Psoas muscle (tissue), 8 donors: ENCODE measurements at places on chromosomes 6 and 20. TPM values are rescaled to one million over a fixed set of nuclear protein-coding genes. Genes with fewer than 3 reads are reported as not detected.

Gene WDR27
- polyA plus RNA-seq, result 5.5 TPM

Gene LTA
- not detected for polyA plus RNA-seq

Gene FOXF2
- 0.17 TPM for polyA plus RNA-seq

Gene PSORS1C2
- polyA plus RNA-seq, result not detected

Gene FAM209A
- not detected for polyA plus RNA-seq

Gene CNBD2
- 18.4 TPM for polyA plus RNA-seq

Gene RNF114
- 30.8 TPM for polyA plus RNA-seq

Gene RIMS1
- 0.03 TPM for polyA plus RNA-seq

Gene LY6G5C
- polyA plus RNA-seq, result 1.9 TPM

Gene EPM2A
- polyA plus RNA-seq, result 30.1 TPM

Gene RSPO3
- polyA plus RNA-seq, result 32.1 TPM

Gene RAD21L1
- not detected for polyA plus RNA-seq

- DNase-seq, result no peak
Measured at GRCh38 chr6:96626759-96627364, 63.9 kb downstream of the FHL5 start.

- DNase-seq, result no peak
Measured at GRCh38 chr6:166940643-166941068, 15.7 kb downstream of the RNASET2 start.

DNA sequence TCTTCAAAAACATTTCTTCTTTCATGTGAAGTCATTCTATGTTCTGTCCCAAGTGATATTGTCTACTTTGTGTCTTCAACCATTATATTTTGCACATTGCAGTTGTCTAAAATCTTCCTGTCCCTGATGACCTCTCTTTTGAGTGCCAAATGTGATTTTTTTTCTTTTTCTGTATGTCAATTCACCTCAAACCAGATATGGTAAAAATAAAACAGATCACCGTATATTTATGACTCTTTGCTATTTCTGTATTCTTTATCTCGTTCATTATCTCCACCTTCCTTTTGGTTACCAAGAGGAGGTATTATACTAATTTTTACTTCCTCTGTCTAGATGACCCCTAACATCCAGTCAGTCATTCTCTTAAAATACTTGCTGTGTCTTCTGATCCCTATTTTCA is 165.2 kb downstream of the GRIK2 start:
- DNase-seq, result no peak

- no peak for DNase-seq
Measured at GRCh38 chr20:14491436-14491835, 154.0 kb upstream of the FLRT3 start.

DNA sequence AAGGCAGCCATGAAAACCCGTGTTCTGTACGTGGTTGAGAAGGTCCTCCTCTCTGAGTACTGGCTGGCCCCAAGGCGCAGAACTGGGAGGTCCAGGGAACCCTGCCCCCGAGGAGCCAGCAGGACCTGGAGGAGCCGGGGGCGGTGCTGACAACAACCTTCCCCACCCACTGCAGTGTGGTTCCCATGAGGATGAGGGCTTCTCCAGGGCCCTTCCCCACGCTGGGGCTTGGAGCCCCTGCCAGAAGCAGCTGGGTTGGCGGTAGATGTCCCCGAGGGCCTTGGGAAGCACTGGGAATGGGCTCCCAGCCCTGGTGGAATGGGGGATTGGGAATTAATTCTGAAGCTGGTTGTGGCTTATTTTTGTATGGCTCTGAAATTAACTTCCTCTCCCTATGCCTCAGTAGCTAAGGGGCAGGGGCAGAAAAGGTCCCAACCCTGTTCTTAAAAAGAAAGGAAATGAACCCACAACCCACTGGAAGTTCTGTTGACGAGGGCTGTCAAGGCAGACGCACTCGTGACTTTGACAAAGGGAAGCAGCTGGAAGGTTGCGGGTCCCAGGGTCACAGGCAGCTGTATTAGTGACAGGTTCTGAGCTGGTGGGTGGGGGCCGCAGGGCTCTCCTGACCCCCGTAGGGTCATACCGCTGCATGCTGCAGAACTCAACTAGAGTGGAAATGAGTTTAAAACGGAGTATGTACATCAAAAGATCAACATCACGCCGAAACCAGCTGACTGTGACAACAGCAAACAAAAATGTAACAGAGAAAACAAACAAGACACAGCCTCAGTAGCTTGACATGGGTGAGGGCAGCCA is 13.9 kb upstream of the HELZ2 start:
- DNase-seq, result no peak

DNA sequence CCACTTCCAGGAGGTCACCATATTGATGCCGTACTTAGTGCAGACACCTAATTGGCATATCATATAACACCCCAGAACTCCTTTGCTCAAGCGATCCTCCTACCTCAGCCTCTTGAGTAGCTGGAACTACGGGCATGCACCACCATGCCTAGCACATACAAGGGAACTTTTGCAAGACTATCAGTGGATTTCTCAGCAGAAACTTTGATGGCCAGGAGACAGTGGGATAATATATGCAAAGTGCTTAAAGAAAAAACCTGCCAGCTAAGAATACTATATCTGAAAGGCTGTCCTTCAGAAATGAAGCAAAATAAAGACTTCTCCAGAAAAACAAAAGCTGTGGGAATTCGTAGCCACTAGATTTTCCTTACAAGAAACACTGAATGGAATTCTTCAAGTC is 387.1 kb downstream of the DHX35 start:
- DNase-seq, result no peak

- no peak for DNase-seq
Measured at GRCh38 chr6:38378801-38379200, 260.9 kb downstream of the BTBD9 start.

- DNase-seq, result no peak
Measured at GRCh38 chr6:73606428-73606827, 47.4 kb downstream of the SLC17A5 start.

- DNase-seq, result no peak
Measured at GRCh38 chr6:72741083-72741482, 119.2 kb downstream of the KCNQ5 start.

DNA sequence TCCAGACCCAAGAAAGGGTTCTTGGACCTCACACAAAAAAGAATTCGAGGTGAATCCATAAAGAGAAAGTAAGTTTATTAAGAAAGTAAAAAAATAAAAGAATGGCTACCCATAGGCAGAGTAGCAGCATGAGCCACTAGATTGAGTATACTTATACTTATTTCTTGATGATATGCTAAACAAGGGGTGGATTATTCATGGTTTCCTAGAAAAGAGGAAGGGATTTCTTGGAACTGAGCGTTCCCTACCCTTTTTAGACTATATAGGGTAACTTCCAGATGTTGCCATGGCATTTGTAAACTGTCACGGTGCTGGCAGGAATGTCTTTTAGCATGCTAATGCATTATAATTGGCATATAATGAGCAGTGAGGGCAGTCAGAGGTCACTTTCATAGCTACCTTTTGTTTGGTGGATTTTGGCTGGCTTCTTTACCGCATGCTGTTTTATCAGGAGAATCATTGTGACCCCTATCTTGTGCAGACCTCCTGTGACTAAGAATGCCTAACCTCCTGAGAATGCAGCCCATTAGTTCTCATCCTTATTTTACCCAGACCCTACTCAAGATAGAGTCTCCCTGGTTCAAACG is 44.3 kb downstream of the TENT5A start:
- DNase-seq, result no peak

DNA sequence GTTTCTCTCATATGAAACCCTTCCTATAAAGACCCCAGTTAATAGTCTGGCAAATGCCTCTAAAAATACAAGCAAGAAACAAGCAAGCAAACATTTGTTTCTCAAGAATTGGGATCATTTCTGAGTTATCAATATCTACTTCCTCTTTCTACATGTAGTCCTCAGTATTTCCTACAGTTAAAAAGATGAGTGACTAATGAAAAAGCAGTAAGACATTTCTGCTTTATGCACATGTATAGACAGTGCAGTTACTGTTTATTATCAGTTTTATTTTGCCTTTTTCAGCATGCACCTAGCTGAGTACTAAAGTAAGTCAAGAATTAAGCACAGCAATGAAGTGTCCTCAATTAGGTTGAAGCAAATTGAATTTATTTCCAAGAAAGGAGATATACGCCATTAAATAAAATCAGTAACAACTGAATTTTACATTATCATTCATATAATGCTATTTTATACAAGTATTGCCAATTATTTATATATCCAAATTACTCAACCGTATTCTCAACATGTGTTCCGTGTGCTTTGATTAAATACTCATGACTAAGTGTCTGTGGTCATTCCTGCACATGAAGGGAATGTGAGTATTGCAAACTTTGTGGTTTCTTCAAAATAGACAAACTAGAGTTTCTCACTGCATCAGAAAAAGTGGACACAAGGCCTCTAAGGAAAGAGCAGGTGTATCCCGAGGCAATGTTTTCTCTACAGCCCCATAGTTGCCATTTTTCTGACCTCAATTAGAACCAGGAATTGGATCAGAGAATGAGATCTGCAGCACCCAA is 159.3 kb upstream of the MARCKS start:
- no peak for DNase-seq

DNA sequence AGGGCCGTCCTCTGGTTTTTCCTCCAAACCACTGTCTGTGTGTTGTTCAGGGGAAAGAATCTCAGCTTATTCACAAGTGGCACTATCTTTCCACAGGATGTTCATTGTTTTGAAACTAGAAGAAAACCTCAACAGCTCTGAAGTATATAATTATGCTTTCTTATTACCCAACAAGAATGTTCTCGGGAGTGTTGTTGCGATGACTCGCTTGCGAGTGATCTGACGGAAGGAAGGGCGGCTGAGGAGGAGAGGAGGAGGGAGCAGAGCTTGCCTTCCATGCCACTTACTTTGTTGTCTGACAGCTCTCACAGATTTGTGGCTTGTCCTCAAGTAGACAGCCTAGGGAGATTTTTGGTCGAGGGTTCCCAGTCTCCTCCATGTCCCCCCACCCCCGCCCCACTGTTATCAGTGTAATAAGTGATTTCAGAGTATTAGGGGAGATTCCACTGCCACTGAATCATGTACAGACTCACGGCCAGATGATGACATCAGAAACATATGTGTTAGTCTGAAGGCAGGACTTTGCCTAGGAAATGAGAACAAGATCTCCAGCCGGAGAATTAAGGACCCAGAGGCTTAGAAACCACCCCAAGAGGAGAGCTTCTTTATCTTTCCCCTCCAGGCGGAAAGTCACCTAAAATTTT is 80.7 kb upstream of the CCN6 start:
- peak; percentile 65 for DNase-seq

GRCh38 chr6:117629119-117629660 is 26.9 kb upstream of the GOPC start:
- no peak for DNase-seq

GRCh38 chr20:43960231-43960630 is 45.6 kb downstream of the TOX2 start:
- DNase-seq, result no peak

- DNase-seq, result no peak
Measured at GRCh38 chr6:109498052-109498451, 15.0 kb upstream of the ZBTB24 start.

DNA sequence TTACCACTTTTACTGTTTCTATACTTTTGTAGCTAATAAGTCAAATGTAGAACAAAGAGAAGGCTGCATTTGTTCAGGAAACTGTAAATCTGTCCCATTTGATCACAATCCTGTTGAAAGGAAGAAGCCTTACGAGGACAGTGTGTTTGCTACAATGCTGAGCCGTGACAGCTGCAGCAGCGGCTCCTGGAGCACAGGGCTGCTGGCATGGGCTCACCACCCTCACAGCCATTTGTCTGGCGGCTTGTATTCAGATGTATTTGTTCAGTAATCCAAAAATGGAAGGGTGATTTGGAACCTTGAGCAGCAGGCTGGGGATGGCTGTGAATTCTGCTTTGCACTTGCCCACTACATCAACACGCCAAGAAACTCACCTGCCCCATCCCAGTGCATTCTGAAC is 5.7 kb downstream of the TUBB2A start:
- DNase-seq, result no peak

DNA sequence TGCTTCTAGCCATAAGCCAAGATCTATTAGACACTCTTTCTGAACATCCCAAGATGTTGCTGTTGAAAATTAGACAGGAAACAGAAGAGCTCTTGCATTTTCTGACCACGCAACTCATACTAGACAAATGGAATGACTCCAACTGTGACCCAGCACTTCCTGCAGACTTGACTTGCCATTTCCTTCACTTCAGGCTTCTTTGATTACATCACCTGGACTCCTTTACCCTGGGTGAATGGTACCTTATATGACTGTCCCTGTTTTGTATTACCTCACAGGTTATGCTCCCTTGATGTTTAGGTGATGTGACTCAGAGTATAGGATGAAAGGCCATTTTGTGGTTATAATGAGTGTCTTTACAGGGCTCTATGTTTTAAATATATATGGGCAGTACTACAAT is 236.1 kb downstream of the BMP2 start:
- no peak for DNase-seq

DNA sequence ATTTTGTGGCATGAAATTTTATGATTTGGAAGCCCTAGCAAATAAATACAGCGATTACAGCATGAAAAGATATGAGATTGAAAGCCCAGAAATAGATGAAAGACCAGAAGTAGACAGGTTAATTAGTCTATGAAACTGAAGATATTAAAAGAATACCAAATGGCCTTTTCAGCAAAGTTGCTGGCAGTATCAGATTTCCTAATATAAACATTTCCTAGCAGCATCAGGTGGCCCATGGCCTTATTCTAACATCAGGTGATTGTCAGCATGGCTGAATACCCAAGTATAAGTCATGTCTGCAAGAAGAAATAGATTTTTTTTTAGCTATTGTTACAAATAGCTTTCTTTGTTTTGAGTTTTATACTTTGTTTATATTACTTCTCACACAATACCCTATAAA is 93.2 kb downstream of the CLVS2 start:
- DNase-seq, result no peak

GRCh38 chr20:33770005-33770404 is 38.2 kb downstream of the ZNF341 start:
- no peak for DNase-seq

DNA sequence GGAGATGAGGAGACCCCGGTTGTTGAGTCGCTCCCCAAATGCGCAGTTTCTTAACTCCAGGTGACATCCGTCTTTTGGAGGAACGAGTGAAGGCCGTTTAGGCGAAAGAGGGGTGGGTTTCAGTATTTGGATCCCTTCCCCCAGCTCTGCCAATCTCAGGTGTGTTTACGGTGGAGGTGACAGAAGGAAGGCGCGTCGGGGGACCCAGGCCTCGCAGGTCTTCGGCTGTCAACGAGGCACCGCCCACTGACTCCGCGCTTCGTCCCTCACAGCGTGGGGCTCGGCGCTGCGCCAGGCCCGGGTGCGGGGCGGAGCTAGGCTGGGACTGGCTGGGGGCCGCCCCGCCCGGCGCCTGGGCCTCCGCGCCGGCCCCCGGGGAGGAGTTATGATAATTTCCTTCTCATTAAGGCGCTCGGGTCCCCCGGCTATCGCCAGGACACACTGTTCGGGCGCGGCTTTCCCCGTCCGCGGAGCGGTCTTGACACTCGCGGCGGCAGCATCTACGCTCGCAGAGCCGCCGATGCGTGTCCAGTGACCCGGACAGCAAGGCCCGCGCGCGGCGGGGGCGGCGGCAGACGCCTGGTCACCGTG is at the start of gene TFAP2C:
TFAP2C (plus strand) TSS at position 434 of the 591 bp plus-strand sequence. CDS start 239 bp downstream, outside the sequence.
- peak; percentile 64 for DNase-seq
